ENCODE measurements at places on chromosomes 16 and 17.

DNA sequence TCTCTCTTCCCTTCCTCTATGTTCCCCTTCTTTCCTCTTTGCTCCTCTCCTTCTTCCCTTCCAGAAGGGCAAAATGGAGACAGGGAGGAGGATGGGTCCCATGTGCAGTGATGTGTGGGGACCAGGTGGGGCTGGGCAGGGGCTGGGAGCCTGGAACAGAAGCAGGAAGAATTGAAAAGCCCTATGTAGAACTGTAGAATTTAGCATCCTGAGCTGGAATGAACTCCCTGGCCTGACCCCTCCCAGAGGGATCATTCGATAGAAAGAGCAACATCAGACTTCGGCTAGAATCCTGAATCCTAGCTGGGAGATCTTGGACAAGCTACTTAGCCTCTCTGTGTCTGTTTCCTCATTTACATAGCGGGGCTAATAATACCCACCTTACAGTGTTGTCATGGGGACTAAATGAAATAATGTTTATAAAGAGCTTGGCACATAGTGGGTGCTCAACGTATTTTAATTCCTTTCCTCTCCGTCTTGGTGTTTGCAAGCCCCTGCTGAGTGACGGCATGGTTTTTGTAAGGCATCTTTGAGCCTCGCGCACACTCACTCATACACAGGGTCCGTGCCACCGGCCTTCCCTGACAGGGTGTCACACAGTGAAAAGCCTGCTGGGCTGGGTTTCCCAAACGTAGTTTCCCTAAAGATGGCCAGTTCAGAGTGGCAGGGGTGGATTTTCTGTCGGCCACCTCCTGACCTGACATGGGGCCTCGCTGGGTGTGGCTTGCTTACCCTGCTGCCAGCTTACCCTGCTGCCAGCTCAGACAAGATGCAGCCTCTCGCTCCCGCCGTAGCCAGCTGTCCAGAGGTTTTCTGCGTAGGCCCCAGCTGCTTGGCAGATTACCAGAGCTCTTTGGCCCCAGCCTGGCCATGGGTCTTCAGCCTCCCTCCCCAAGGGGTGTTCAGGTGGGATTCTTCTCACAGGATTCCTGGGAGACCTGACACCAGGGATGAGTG is 6.1 kb upstream of the ARHGAP23 start:
- DNase-seq = no peak

DNA sequence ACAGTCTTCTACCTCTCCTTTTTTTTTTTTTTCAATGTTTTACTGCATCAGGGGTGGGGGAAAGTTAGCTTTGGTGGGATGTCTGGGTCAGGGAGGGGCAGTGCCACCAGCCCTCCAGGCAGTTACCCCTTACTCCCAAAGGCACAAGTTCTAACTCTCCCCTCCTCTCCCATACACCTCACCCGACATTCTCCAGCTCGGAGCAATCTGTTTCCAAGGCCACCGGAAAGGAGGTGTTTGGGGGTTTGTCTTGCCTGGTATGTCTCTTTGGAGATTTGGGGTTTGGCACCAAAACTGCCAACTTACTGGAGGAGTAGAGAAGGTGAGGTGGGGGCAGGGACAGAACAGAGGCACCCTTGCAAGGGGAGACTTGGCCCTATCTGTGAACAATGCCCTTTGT is 4.7 kb downstream of the DLX3 start:
- no peak for DNase-seq

DNA sequence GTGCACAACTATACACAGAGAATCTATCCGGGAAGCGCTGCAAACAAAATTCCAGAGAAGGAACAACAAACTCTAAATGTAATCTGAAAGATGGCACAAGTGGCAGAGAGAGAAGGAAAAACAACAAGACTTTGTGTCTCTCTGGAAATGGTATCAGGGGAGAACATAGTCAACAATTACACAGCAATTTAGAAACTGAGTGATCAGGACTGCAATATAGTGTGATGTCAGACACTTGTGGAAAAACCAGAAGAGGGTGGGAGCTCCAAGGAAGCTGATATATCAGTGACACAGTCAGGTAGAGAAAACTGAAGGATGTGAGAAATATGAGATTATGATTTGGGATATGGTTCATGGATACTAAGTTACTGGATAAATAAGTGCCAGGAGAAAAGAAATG is 8.2 kb downstream of the ZNF19 start:
- DNase-seq = no peak

DNA sequence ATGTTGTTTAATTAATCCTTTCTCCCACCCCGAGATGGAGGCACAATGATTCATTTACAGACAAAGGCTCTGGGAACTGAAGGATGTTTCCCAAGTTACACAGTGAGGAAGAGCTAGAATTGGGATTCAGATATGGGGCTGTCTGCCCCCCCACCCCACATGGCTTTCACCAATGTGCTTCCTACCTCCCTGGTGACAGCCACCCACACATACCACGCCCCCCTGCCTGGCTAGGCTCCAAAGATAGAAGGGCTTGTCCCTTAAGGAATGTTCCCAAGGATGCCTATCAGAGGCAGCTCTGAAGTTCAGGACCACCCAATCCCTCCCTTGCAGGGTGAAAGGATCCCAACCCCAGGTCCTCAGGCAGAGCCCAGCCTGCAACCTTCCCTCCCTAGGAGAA is 32.9 kb downstream of the CFAP20 start:
- DNase-seq = no peak

GRCh38 chr17:42049834-42050392 is 488 bp downstream of the C17orf113 start:
- no peak for DNase-seq

- no peak for DNase-seq
Observed at GRCh38 chr17:75819116-75819515, 25.1 kb downstream of the UNC13D start.

DNA sequence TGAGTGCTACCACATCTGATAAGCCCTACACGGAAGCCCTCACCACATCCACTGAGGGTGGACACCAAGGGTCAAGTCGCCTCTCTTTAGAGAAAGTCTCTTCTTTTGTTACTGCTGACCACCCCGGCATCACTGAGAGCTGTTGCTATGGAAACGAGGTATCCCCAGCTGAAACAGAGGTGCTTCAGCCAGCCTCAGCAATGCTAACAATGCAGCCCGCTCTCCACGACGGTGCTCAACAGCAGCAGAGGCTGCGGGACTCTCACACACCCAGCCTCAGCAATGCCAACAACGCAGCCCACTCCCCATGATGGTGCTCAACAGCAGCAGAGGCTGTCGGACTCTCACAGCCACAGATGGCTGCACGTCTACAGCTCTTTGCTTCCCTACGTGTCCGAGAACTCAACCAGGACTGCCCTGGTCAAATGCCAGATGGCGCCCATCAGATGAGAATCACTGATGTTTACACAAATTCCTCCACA is 41.4 kb downstream of the VPS53 start:
- no peak for DNase-seq

DNA sequence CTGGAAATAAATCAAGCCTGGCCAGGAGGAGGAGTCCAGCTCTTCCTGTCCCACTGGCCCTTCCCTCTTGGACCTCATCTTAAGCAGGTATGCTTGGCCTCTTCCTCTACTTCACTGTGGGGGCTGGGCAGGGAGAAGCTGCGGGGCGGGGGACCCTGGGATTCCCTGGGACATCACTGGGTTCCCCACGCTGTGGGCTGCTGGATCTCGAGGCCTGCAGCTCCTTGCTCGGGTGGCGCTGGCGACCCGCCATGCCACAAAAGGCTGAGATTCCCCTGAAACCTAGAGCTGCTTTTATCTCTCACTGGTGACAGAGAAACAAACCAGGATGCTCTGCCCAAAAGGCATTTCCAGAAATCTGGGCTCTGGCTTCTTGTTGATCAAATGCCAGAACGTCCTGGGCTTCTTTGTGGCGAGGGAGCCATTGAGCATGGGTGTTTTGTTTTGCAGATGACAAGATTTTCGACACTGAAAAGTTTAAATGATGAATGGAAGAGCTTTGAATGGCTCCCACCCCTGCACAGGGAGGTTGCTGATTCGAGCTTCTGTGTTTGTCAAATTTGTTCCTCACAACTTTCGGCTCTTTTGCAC is 8.6 kb upstream of the PGS1 start:
- DNase-seq = no peak

GRCh38 chr17:38605841-38606645 is at the start of gene SRCIN1:
SRCIN1 (minus strand) TSS chr17:38605952; CDS start chr17:38605705, 247 bp downstream.
- DNase-seq = no peak

DNA sequence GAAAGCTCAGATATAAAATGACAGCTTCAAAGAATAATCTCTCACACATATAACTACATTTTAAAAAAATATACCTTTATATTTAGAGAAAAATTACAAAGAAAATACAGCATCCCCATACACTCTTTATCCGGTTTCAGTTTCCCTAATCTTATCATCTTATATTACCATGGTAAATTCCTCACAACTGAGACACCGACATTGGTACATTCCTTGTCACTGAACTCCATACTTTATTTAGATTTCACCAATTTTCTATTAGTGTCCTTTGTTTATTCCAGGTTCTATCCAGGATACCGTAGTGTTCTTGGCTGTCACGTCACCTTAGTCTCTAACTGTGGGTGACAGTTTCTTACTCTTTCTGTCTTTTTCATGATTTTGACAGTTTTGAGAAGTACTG is 22.0 kb upstream of the ABCA10 start:
- DNase-seq = no peak

- DNase-seq = peak; percentile 64
Observed at GRCh38 chr17:4945176-4945943, 3.0 kb downstream of the PFN1 start.

GRCh38 chr16:49586466-49587450 is 213.2 kb downstream of the C16orf78 start:
- no peak for DNase-seq

- no peak for DNase-seq
Observed at GRCh38 chr17:52156576-52157570, 1.6 kb downstream of the CA10 start.

DNA sequence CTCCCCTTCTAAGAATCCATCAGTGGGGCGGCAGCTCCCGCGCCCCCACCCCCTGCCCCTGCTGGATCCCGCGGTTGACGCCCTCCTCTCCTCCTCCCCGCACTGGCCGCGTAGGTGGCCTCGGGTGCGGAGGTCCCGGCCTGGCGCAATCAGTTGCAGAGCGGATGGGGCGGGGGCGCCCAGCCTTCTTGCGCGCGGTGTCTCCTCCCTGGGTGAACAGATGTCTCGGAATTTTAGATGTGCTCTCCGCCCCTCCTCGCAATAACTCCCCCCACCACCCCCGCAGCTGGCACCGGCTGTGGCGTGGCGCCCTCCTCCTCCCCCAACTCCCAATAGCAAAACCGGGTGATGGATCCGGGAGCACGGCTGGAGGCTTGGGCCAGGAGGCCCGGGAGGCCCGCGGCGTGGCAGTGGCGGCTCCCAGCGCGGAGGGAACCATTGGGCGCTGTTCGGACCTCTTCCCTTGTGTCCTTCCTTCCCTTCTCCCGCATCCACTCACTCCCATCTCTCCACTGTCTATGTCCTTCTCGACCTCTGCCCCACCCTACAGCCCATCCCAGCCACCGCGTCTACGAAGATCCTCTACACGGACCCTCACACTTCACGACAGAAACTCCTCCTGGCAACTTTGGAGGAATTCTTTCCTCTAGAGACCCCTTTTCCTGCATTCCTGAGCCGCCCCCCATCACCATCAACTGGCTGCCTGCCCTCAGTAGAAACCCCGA is 11.0 kb downstream of the NEUROD2 start:
- no peak for DNase-seq

GRCh38 chr16:83247767-83248372 is 559.9 kb upstream of the HSBP1 start:
- no peak for DNase-seq

DNA sequence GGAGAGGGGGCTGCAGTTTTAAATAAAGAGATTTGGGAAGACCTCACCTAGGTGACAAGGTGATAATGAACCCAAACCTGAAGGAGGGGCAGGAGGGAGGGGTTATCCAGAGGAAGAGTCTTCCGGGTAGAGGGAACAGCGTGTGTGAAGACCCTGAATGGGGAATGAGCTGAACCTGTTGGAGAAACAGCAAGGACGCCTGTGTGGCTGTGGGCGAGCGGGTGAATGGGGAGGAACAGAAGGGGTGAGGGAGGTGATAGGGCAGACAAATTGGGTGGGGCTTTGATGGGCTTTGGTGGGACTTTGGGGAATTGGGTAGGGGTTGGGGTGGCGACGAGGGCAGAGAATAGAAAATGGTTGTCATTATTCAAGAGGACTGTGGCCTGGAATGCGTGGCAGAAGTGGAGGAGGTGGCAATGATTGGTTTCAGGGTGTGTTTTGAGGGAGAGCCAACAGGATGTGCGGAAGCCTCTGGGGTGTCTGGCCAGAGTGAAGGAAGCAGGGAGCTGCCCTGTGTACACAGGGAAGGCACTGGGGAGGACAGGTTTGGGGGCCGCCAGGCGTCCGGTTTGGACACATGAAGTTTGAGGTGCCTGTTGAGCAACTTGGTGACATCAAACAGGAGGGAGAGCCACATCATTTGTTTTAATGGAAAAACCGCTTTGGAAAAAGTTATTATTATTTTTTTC is 48.7 kb downstream of the NKD1 start:
- DNase-seq = no peak

GRCh38 chr16:89498839-89499238 is 8.5 kb upstream of the ANKRD11 start:
- no peak for DNase-seq

DNA sequence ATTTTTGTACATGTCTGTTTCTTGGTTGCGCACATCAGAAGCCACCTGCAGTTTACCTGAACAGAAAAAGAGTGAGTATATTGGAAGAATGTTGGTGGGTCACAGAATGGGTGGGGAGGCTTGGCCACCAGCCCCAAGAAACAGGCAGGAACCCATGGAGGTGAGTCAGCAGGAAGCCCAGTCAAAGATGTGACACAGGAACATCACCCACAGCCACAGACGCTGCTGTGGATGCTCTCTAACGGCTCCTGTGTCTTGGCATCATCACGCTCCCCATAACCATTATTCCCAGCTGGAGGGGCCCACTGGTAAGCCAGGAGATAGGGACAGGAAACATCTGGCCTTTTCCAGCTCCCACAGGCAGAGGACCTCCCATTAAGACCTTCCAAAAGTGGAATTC is 94.0 kb upstream of the WSB1 start:
- DNase-seq = no peak

DNA sequence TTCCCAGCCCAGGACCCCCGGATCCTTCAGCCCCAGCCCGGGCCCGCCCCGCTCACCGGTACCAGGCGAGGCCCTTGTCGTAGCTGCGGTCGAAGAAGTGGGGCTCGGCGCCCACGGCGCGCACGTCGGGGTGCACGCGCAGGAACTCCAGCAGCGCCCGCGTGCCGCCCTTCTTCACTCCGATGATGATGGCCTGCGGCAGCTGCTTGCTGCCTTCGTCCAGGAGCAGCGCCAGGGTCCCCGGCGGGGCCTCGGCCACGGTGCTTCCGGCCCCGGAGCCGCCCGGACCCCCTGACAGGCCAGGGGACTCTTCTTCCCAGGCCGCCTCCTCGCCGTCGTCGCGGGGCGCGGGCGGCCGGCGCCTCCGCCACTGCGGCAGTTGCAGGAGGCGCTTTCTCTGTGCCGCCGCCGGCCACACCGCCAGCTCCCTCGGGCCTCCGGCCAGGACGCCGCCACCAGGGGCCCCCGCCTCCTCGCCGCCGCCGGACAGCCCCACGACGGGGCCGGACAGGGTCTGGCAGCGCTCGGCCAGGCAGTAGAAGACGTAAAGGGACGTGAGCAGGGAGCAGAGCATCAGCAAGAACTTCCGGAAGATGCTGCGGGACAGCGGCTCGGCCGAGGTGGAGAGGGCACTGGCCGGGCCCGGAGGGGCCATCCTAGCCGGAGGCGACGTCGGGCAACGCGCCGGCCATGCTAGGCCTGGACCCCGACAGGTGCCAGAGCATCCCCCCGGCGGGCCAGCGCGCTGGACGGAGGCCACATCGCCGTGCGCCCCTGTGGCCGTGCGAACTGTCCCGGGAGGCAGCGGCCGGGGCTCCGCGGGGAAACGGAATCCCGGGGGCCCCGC is 1.0 kb downstream of the HS3ST3A1 start:
- no peak for DNase-seq

- no peak for DNase-seq
Observed at GRCh38 chr17:61397086-61397842, 2.4 kb upstream of the TBX2 start.

GRCh38 chr17:57305908-57306504 is 49.7 kb downstream of the MSI2 start:
- DNase-seq = no peak

Measured in T follicular helper cell (primary cell).